Mesothelial cell of epicardium (in vitro differentiated cells): ENCODE measurements at places on chromosomes 6 and 20.

GRCh38 chr6:42726485-42727086 is 4.2 kb upstream of the PRPH2 start:
- DNase-seq = no peak

DNA sequence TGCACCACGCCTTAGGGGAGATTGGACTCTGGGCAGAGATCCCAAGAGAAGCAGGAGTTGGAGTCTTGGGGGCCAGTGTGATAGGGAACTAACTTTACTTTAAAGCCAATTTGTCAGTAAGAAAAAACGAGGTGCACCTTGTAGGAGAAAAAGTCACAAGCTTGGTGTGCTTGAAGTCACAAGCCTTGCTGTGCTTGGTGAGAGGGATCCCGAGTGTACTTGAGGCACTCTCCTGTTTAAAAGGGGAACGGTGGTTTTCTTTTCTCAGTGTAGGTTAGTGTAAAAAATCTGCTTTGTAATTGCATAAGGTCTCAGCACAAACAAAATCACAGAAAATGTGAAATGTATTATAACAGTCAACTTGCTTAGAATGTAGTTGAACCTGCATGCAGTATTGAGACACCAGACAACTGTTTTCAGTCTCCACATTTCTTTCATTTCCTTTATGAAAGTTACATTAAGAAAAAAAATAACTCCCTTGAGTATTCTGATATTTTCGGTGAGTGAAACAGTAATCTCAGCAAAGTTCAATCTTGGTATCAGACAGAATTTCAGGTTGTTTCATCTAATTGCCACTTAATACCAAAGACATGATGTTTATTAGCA is 111.1 kb upstream of the DUSP22 start:
- DNase-seq = no peak

DNA sequence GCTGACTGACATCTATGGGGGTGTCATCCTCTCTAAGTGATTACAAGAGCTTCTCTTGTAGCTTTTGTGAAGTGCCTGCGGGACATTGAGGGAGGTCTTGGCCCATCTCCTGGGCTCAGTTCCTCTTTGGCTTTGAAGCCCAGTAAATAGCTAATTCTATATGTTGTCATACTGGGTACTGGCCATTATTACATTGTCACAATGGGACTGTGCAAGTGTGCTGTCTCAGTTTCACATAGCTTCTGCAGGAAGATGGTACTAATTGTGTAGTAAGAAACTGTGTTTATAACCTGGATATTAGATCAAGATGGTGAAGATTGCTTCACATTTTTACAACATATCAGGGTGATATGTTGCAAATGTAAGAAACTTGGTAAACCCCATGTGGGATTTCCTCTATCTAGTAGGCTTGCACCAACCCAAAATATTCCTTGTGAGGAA is 19.9 kb downstream of the SPINT3 start:
- DNase-seq = no peak

GRCh38 chr6:46526607-46527006 is 35.4 kb upstream of the RCAN2 start:
- DNase-seq = no peak

- no peak for DNase-seq
These were observed 16.6 kb downstream of the ATG5 start for GRCh38 chr6:106308985-106309384.

DNA sequence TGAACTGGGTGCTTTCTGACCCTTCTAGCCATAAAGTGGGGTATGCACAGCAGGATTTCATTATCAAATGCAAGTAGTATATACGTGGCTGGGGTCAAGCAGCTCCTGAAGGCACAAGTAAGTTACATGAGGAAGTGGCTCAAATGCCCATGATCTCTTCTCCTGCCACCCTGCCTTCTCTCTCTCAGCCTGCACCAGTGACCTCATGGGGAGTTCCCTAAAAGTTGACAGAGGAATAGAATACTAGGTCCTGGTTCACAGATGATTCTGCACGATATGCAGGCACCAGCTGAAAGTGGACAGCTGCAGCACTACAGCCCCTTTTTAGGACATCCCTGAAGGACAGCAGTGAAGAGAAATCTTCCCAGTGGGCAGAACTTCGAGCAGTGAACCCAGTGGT is 282.0 kb downstream of the BCKDHB start:
- DNase-seq = no peak

GRCh38 chr20:5078399-5078958 is 41.3 kb downstream of the PCNA start:
- no peak for DNase-seq

DNA sequence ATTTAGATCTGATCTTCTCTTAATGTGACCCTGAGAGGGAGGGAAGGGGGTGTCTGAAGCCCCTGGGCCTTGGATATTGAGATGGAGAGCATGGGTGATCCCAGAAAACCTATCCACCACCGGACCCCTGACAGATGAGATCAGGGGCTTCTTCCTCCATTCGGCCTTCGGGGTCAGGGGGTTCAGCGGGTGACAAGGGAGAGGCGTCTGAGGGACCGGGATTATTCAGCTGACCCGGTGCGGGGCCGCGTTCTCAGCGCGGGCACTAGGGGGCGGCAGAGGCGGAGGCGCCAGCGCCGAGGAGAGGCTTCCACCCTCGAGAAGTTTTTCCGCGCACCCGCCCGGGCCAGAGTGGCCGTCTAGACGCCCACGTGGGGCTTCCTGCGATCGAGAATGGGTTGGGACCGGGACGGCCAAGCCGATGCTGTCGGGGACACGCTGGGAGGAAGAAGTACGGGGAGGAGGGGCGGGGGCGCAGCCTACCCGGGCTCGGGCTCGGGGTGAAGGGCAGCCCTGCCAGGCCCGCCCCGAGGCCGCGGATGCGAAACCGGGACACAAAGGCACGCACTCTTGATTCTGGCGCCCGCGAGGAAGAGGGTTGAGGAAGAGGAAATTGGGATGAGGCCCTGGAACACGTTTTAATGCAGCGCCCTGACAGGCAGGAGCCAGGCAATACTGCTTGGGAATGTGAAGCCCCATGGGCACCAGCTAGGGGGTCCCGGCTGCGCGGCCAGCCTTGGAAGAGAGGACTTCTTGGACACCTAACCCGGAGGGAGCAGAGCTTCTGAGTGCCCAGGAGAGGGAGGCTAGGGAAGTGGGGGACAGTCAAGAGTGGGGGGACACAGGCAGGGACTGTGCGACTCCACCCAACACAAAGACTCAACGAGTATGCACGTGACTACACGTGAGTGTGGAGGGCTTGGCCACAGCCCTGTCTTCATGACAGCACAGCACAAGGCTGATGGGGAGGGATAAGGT is 30.6 kb downstream of the COL11A2 start:
- DNase-seq = peak; percentile 90

- DNase-seq = no peak
These were observed at the start of gene SOX18 for GRCh38 chr20:64049060-64049877. TSS of gene SOX18 (minus strand) at chr20:64049639. CDS start at chr20:64049516, 123 bp downstream.

- no peak for DNase-seq
These were observed 33.9 kb downstream of the HLA-A start for GRCh38 chr6:29976253-29976587.

DNA sequence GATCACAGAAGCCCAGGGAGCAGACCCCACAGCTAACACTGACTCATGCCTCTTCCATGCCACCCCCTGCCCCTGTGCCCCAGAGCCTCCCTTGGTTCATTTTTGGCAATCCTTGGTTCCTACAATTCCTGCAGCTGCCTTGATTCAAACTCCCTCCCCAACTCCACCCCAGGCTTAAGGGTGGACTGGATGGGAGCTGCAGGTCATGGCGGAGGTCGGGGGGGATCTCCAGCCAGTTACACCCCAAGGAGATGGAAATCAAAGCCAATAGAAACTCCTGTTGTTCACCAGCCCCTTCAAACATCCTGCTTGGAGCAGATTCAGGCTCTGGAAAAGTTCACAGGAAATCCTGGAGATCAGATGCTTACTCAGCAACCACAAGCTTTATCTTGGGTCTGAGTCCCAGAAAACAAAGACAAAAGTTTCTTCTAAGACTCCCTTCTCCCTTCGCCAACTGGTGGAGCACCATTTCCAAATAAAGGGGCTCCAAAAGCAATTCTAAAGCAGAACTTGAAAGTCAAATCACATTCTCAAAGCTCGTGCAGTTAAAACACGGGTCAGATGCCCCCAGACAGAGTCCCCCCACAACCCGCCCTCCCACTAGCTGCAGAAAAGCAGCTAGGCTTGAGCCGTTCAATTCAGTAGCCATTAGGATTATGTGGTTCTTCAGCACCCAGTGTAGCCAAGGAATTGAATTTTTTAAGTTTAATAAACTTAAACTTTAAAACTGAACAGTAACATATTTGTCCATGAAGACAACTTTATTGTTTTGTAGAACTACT is 149.5 kb downstream of the ANKRD60 start:
- DNase-seq = no peak

DNA sequence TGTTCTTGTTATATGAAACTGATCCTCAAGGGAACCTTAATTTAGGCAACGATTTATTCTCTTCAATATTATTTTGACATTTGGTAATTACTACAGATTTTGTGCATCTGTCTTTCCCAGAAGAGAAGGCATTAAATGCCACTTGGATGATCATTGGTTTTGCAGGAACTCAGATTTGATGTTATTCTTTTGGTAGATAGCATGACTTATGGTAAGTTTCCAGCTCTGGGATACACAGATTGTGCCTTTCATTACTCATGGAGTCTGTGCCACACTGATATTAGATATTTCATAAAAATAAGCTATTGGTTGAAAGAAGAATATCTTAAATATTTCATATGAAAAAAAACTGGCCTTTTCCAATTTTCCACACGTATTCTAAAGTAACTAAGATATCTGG is 120.1 kb downstream of the AIG1 start:
- no peak for DNase-seq

- no peak for DNase-seq
These were observed 134.0 kb upstream of the PHACTR1 start for GRCh38 chr6:12582421-12583110.

DNA sequence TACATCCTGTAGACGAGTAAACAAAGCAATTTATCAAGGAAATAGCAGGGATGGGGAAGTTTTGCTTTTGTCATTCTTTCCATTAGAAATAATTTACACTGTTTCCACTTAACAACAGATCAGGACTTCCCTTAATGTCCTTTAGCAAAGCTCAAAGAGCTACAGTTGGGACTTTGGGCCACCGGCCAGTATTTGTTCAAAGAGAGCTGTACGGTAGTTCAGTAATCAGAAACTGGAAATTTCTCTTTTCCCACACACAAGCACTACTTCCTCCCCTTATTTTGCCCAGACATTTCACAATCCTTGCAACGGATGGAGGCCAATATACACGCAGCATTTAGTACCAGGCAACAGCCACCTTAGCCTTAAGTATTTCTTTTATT is 12.1 kb upstream of the HINT3 start:
- DNase-seq = no peak

DNA sequence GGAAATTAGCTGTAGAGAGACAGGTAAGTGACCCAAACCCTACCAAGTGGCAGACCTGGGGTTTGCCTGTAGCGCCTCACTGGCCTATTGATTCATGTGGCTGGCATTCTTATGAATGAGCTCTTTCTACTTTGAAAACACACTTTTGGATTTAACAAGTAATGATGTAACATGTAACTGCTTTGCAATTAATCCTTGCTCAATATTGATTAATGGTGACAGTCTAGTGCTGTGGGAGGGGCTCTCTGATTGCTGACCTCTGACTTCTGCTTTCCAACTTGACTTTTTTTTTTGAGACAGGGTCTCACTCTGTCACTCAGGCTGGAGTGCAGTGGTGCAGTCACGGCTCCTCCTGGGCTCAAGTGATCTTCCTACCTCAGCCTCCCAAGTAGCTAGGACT is 82.7 kb downstream of the TIAM2 start:
- no peak for DNase-seq

GRCh38 chr20:17439616-17440296 is 91.4 kb downstream of the BFSP1 start:
- no peak for DNase-seq

- no peak for DNase-seq
These were observed 24.3 kb upstream of the LRFN2 start for GRCh38 chr6:40611434-40611833.

DNA sequence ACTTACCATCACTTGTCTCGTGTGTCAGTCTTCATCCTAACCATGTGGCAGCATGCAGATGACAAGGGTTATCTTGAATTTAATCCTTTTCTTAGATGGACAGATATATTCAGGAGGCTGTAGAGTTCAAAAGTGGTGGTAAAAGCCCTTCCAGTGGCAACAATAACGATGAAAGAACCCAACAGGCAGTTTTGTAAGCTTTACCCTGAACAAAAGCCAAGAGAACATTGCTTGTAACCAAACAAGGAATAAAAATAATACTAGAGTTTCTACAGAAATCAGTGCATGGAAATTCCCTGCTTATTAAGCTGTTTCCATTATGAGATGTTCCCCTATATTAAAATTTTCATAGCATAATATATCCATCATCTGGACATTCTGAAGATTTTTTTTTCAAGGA is 69.7 kb downstream of the PDE7B start:
- DNase-seq = no peak

GRCh38 chr6:162973151-162973872 is 245.5 kb downstream of the PACRG start:
- no peak for DNase-seq

GRCh38 chr20:32678948-32679347 is 5.2 kb upstream of the C20orf203 start:
- DNase-seq = no peak

DNA sequence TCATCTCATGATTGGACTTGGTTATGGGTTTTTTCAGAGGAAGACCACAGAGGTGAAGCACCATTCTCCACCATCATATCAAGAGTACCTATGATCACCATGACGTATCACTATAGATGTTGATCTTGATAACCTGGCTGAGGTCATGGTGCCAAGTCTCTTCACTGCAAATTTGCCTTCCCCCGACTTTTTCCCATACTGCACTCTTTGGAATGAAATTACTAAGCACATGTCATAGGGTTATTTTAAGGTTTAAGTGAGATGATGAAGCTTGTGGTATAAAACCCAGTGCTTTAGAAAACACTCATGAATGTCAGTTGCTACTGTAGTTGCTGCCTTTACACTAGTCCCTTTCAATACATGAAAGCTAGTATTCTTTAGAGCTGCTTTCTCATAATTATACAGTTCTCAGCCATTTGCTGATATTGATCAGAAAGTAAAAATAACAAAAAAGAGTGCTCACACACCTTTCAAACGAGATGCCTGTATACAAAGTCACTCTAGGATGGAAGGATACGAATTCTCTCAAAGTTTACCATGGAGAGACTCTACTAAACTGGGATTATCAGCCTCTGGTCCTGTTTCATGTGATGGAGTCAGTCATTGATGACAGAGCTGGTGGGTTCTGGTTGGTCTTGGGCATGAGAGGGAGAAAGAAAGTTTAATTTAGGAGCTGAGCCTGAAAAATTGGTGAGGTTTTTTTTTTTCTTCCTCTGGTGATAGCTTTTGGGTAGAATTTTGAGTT is 228.1 kb downstream of the PRL start:
- DNase-seq = no peak

DNA sequence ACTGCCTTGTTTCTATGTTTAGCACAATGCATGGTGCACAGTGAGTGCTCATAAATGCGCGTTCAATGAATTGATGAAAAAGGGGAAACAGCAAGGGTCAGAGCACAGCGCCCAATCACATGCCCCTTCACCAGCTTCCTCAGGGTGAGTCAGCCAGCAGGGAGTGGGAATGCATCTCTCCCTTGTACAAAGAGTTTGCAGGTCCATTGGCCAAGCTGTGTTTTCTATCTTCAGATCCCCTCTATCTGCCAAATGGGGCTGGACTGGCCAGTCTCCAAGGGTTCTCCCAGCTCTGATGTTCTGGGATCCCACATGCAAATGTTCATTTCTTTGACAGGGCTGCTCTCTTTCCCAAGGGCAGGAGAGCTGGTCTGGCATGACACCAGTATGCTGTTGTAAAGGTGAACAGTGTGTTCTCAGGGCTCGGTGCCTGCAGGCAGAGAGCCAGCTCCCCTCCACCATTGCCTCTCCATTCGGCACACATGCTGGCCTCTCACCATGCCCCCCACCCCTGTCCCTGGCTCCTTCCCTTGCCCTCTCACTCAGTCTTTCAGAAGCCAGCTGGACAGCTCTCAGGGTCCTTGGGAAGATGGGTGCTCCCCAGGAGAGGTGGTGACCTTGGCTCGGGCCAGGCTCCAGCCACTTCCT is 25.0 kb downstream of the ANGPT4 start:
- DNase-seq = no peak
